Neural crest cell (in vitro differentiated cells): ENCODE measurements at places on chromosomes 16 and 17. TPM values are rescaled to one million over a fixed set of nuclear protein-coding genes. Genes with fewer than 3 reads are reported as not detected.

DNA sequence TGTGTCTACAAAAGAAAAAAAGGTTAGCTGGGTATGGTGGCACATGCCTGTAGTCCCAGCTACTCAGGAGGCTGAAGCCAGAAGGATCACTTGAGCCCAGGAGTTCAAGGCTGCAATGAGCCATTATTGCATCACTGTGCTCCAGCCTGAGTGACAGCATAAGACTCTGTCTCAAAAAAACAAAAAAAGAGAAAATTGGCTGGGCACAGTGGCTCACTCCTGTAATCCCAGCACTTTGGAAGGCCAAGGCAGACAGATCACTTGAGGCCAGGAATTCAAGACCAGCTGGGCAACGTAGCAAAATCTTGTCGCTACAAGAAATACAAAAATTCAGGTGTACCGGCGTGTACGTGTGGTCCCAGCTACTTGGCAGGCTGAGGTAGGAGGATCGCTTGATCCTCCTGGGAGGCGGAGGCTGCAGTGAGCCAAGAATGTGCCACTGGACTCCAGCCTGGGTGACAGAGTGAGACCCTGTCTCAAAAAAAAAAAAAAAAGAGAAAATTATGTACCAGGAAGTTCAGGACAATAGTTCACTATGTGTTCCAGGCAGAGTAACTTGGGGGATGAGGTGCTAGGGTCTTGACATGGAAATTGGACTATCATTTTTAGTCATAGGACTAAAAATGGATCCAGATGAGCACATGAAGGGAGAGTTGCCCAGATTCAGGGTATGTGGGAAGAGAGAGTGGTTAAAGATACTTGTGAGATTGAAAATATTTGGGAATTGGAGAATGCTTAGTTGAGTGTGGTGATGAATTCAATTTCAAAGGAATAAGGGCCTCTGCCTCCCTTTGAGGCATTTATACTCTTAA is 11.0 kb downstream of the ALDH3A2 start:
- DNase-seq = no peak

DNA sequence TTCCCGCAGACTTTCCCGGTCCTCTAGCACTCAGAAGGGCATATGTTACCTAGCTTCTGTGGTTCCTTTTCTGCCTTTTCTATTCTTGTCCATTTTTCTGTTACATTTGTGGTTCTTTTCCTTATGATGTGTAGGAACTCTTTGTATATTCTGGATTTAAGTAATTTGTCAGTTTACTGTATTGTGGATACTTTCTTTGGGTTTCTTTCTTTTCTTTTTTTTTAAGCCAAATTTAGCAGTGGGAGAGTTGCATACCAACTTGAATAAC is 657 bp downstream of the ALDH3A2 start:
- DNase-seq = no peak

DNA sequence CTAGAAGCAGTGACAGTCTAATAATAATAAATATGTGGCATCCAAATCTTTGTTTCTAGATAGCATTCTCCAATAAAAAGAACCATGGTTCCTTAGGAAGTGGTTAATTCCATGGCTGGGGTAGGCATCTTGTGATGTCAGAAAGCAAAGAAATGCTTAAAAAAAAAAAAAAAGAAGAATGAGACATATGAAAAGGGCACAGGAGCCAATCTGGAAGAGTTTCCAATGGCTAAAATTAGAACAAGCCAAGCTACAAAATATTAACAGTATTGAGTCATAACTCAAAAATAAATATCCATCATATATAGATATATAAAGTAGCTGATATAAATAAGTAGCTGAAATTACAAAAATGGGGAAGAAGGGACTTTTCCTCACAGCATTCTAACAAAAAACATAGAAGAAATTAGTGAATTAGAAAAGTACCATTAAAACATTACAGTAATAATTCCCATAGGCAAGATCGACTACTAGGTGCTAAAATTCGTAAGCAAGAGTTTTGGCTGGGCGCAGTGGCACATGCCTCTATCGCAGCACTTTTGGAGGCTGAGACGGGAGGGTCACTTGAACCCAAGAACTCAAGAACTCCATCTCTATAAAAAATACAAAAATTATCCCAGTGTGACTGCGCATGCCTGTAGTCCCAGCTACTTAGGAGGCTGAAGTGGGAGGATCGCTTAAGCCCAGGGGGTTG is 111.3 kb downstream of the TRIM37 start:
- no peak for DNase-seq

GRCh38 chr16:14028202-14028601 is 42.9 kb upstream of the MRTFB start:
- no peak for DNase-seq

Gene KRT24
- not detected in 2 replicates for total RNA-seq

Gene PDF
- total RNA-seq = 19.4 and 20.1 TPM in 2 replicates

Gene MGRN1
- 79.7 and 83.1 TPM in 2 replicates for total RNA-seq
